Stimulated activated CD4-positive, alpha-beta T cell treated with anti-CD3 and anti-CD28 coated beads, Interleukin-2, amount 100 ng/mL, for 48 hours (primary cell): ENCODE measurements at places on chromosomes 1 and 21.
A peak's percentile ranks its signal among the peaks of the same experiment; 100 is the strongest.

DNA sequence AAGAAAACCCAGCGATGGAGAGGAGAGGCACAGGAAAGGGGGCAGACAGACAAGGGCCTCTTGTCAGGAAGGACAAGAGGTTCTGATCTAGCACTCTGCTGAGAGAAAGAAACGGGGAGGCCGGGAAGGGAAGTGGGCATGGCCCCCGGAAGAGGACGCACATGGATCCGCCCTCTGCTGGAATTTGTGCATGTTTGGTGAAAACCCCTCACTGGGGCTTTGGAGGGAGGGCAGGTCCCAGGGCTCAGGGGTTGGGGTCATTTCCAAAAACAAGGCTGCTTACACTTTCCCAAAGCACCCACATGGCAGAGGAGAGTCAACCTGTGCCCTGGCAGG lies 32.4 kb upstream of the ECE1 start:
- DNase-seq: no peak

DNA sequence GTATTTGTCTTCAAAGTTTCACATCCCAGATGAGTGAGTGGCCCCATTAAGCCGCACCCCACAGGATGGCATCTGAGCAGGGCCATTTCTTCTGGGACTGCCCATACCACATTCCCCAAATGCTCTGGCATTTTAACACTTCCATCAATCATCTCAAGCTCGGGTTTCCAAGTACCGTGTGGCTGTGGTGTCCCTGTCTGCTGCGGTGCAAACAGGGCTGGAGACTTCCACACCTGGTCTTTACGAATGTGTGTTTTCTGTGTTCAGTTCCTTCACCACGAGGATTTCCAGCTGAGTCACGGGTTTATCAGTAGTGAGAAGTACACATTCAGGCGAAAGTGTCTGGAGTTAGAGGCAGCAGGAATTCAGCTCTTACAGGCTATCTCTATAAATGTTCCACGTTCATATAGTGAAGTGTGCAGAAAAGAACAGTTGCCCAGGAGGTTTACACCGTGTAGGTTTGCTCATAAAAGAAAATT lies 195.2 kb downstream of the RHOU start:
- no peak for DNase-seq

DNA sequence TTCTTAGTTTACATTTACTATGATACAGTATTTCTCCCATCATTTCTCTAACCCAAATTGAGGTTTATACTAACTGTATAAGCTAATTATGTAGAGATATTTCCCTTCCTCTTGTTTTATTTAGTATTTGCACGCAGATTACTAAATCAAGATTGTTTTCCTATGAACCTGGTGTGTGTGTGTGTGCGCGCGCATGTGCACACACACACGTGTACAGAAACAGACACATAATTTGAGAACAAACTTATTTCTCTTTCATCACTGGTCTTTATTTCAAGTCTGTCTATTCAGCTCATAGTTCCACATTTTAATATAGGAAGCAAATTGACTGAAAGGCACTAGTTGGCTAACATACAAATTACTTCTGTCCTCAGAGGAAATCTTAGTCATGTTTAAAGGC lies 19.7 kb upstream of the COL24A1 start:
- no peak for DNase-seq

GRCh38 chr1:60989749-60990713 lies 92.3 kb upstream of the NFIA start:
- no peak for DNase-seq

DNA sequence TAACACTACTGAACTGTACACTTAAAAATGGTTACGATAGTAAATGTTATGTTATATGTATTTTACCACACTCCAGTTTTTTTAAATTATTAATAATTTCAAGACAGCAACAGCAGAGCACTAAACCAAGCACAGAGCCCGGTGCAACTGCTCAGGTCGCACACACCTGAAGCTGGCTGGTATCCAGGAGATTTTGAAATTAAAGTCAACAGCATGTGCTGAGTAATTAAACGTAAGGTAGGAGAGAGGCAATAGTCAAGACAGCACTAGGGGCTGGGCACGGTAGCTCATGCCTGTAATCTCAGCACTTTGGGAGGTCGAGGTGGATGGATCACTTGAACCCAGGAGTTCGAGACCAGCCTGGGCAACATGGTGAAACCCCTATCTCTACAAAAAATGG lies 35.1 kb upstream of the SLC30A10 start:
- no peak for DNase-seq

- DNase-seq: no peak
These were observed 44.6 kb upstream of the MPZL1 start for GRCh38 chr1:167676916-167677848.

- DNase-seq: no peak
These were observed 20.9 kb upstream of the ATP5PO start for GRCh38 chr21:33936301-33937038.

DNA sequence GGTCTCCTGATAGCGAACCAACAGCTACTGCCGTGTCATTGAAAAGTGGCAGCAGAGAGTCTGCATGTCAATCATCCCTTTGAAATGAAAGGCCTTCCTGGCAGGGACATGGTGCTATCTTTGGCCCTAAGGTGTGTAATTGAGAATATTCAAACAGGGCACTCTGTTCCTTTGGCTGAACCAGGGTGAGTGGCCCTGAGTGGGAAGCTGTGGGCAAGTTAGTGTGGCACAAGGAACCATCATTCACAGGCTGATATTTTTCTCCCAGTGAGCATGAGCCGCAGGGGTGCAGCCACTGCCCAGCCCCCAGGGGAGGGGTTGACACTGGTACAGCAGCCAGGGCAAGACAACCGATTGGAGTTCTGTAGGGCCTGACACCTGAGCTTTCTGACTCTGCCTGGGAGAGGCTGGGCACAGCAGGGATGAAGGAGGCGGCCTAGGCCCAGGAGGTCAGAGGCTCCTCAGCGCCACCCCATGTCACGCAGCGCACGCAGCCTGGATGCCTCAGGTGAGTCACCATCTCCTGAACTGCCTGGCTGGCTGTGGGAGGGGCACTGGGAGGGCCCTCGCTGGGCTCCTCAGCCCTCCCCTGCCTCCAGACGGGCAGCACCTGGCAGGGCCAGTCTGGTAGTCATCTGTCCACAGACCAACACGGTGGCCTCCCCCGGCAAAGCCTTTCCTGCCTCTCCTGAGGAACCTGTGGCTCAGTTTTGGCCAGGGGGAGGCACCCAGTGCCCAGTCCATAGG lies 13.2 kb downstream of the QSOX1 start:
- DNase-seq: no peak

DNA sequence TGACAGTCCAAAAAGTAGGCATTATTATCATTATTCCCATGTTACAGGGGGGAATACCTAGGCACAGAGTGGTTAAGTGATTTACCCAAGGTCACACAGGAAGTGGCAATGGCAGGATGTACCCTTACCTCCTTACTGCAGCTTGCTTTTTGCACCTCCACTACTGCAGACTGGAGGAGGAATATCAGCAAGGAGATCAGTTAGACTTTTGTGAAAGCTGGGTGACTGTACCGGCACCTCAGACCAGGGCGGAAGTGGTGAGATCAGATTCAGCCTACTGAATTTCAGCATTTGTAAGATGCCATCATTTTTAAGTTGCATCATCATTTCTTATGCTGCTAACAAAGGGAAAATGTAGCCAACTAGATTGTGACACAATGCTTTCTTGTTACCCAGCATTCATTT lies 4.5 kb downstream of the ADARB1 start:
- DNase-seq: peak; percentile 49

DNA sequence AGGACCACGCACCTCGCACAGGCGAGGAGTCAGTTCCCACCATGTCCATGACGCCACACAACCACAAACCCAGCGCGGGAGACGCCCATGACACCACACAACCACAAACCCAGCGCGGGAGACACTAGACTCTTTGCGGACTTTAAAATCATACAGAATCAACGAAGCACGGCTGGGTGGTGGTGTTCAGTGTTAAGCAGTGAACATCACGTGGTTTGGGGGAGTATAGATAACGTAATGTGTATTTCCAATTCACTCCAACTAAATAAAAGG lies 19.2 kb downstream of the PTTG1IP start:
- no peak for DNase-seq

DNA sequence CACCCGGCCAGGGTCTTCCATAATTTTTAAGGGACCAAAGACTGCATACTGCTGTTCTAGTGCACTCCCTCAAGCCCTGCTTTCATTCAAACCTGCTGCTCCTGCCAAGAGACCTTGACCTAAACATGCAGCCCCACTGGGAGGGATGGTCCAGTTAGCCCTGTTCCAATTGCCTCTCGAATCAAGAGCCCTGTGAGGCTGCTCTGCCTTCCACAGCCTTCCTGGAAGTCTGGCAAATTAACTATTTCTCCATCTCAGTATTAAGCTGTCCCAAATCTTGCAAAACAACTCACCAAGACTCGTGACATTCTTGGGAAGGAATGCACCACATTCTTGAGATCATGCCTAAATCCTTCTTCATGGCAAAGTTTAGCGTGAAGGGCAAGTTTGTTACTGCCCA lies 231.3 kb downstream of the C1orf94 start:
- DNase-seq: no peak

DNA sequence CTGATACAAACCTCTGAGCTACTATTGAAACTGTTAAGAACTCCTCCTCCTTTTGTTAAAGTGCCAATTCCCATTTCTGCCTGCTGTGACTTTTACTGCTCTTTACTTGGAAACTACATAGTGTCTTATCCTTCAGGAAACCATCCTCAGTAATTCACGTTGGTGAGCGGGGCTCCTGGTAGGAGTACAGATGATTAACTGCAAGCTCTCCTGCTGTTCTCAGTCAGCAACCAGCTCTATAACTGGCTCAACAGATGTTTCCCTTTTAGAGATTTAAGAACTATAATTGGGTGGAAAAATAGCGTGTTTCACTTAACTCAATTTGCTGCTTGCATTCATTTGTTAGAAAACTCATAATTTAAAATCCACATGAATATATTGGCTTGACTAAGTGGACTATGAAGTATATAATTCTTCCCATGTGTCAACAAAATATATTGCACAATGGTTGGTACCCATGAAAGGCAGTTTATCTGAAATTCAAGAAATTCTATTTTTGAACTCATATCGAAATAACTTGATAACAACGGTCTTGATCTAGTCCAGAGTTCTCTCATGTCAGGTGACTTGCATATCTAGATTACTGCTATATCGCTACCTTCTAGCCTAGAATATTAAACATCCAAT lies 574.0 kb downstream of the KCNT2 start:
- no peak for DNase-seq

DNA sequence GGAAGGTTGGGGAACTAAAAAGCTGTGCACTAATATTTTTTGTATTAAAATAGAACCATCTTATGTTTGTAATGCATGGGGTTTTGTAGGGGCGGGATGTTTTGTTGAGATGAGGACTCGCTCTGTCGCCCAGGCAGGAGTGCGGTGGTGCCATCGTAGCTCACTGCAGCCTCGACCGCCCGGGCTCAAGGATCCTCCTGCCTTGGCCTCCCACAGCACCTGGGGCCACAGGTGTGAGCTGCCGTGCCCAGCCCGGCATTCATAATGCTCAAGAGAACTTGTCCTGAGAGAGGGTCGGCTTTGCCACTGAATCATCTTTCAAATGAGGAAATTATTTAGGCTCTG lies 3.0 kb upstream of the C1orf159 start:
- no peak for DNase-seq

GRCh38 chr1:156372265-156372586 lies 3.2 kb downstream of the RHBG start:
- no peak for DNase-seq

- DNase-seq: no peak
These were observed 170.1 kb downstream of the SEC16B start for GRCh38 chr1:177799746-177800145.

- DNase-seq: peak; percentile 79
These were observed 15.2 kb upstream of the ZNF692 start for GRCh38 chr1:248873993-248874533.

DNA sequence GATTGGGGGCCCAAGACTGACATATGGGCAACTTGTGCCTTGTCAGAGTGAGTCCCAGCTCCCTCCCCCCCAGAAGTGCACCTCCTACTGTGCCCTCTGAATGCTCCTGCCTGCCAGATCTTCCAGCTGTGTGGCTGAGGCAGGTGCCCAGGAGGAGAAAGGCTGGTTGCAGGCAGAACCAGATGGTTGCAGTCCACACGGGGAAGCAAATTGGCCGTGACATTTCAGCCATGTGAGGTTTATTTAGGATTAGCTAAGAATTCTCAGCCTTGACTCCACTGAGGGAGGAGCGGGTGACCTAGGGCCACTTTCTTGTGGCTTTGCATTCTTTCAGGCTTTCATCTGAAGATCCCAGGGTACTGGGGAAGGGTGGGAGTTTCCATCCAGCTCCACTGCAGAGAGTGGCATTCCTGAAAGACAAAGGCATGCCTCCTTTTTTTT lies 33.8 kb downstream of the PEX14 start:
- DNase-seq: no peak

DNA sequence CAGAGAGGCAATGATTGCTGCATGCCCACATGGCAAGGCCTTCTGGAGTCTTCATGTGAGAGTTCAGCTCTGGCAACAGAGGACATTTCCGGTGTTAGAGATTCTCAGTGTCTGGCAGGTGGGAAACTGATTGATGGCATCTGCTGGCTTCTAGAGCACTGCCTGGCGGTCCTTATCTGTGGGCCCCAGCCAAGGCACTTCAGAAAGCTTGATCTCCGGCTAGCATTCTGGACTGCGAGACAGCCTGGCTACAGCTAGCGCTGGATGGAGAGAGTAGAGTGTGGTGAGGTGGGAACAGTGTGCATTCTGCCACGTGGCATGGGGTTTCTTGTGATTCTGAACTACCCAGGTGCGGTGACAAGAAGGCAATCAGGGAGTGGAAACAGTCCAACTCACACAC lies 9.4 kb downstream of the ZNF678 start:
- DNase-seq: no peak

- no peak for DNase-seq
These were observed 4.3 kb downstream of the SKI start for GRCh38 chr1:2232255-2232915.

- DNase-seq: peak; percentile 20
These were observed 2.5 kb downstream of the MX2 start for GRCh38 chr21:41364308-41364707.
